ENCODE measurements at places on chromosomes 12 and 14. TPM values are rescaled to one million over a fixed set of nuclear protein-coding genes. Genes with fewer than 3 reads are reported as not detected.

SOAT2 gene
- total RNA-seq: not detected

DNA sequence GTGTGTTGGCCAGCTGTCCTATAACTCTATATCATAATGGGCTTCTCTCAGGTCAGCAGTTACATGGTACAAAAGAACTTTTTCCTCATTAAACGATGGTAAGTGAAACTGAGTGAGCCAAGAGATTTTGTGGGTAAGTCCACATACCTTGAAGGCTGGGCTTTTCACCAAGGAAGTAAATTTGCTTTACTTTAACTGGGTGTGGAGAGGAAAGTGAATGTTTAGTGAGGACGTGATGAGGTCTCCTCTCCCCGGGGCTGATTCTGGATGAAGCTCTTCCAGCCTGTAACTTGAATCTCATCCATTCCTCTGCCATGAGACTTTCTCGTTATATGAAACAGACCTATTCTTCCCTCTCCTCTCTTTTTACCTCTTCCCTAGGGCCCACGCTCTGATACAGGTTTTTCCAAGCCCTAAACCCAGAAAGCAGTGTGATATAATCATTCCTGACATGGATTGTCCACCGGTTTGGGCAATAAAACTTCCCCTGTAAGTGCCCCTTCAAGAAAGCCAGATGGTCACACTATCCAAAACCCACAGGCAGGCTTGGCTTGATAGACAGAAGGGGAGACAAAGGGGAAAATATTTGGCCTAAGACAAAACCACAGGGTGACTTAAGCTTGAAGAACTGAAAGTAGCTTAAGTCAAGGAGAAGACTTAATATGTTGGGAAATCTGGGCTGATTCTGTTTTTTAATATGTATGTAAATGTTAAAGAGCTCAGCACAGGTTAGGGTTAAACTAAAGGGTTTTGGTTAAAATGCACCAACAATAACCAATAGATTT, 50.3 kb downstream of the CIT start:
- no peak for DNase-seq

DNA sequence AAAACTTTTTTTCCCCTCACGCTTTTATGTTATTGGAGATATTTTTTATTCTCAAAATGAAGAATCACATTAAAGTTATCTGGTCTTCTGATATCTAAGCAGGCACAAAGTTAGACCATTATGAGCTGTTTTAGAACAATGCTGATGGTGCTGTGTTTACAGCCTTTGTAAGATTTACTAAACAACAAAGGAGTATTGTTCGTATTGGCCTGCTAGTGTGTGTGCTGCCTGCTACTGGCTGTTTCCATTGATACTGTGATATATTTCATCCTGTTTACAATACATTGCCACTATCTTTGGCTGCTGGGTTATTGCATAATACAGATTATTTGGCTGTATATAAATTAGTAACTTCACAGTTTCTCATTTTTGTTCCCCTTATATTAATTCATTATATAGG, 220.8 kb downstream of the ITPR2 start:
- no peak for DNase-seq

GRCh38 chr12:29253906-29254625, 105.0 kb downstream of the FAR2 start:
- DNase-seq: peak; percentile 84

- no peak for DNase-seq
Measured at GRCh38 chr14:24177041-24177825, 5.4 kb downstream of the REC8 start.

DNA sequence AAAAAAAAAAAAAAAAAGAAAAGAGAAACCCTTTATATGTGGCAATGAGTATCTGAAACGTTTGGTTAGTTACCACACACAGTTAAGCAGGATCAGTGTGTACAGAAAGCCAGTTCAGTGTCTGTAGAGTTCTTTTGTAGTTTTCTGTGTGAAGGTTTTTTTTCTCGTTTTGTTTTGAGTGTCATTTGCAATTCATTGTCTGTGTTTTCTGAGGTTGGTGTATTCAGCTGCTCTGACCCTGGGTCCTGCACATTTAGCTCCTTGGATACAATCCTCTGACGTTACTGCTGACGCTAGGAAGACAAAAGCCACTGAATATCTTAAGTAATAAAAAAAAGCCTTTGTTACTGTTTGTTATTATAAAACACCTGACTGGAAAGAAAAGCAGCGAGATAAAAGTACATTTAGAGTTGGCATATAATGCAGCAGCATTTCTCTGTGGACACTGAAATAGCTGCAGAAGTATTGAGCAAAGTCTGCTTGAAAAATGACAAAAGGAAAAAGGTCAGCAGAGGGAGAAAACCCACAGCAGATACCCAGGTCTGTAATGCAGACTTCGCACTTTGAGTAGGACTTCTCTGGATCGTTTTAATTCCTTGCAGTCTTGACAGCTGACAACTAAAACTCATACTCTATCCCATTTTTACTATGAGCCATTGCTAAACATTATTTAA, 89.0 kb downstream of the POLR3B start:
- DNase-seq: no peak

DNA sequence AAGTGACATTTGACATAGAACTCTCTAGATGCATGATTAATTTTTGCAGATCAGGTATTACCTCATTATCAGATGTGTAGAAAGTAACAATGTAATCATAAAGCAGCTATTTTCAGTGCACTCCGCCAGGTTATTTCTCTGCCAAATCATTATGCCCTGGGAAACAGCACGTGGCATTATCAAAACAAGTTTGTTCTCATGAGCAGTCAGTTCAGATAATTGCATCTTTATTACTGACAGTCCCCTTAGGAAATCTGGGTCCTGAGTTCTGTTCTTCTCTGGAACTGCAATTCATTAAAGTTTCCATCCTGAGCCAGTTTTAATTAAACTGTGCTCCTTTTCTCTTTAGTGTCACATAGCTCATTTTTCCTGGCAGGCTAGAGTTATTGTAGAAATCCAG, 94.7 kb upstream of the KRR1 start:
- DNase-seq: peak; percentile 7

GRCh38 chr12:51540996-51541395, 50.0 kb upstream of the SCN8A start:
- no peak for DNase-seq

DNA sequence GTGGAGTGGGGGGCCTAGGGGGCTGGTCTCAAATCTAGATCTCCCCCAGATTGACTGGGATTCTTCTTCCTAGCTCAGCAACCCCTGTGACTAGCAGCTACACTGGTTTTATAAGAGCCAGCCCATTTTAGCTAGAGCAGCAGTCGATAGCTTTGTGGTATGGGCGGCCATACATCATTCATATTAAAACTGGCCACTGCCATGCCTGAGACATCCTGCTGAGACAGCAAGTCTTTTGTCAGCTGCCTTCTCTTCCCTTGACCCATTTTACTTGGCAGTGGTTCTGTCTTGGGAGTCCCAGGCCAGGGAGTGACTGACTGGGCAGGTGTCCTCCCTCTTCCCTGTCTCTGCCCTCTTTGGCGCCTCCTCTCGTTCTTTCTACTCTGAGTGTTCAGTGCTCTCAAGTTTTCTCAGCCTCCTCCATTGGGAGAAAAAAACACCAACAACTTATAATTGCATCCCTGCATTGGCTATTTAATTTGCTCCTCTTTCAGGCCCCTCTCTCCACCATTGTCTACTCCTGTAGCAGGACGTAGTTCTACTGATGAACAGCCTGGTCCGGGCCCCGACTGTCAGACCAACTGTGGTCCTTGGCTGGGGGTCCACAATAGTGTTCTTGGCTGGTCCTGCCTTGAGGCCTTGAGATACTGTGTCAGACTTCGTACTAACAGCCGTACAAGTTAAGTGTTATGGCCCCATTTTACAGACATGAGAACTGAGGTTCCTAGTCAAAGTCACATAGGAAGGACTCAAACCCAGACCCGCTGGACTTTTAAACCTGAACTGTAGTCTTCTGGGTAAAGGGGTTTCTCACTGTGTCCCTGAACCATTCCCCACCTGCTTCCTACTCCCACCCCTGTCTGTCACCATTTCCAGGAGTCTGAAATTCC, 18.3 kb upstream of the JDP2 start:
- DNase-seq: peak; percentile 84

GRCh38 chr14:72451054-72451972, 442.6 kb downstream of the DPF3 start:
- DNase-seq: peak; percentile 24

CPM gene
- total RNA-seq: 26.2 TPM

ARHGAP9 gene
- total RNA-seq: 2.5 TPM

MAPK1IP1L gene
- total RNA-seq: 35.1 TPM

CMKLR1 gene
- 6.1 TPM for total RNA-seq

LMNTD1 gene
- total RNA-seq: not detected

DNA sequence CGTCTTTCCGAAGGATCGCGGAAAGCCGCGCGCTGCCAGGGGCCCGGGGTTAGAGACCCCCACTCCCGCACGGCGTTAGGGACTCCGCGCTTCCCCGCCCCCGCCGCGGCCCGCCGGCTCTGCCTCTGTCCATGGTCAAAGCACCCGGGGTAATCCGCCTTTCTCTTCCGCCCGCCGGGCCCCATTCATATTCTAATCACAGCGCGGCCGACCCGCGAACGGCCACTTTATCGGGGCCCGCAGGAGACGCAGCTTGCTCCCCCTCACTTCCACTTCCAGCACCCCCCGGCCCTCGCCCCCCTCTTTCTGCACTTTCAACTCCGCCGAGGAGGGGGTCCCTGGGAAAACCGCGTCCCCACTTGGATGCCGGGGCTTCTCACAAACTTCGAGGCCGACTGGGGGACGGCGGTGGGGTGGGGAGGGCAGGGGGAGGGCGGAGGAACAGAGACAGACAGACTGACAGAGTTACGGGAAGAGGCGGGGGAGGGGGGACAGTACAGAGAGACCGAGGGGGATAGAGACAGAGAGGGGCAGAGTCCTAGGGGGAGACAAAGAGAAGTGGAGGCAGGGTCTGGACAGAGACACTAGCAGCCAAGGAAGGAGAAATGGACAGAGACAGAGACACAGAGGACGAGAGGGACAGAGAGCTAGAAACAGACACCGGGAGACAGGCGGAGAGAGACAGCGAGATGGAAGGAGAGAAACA, 1.1 kb upstream of the RFX4 start:
- DNase-seq: peak; percentile 43

STAC3 gene
- total RNA-seq: 310 TPM

DNA sequence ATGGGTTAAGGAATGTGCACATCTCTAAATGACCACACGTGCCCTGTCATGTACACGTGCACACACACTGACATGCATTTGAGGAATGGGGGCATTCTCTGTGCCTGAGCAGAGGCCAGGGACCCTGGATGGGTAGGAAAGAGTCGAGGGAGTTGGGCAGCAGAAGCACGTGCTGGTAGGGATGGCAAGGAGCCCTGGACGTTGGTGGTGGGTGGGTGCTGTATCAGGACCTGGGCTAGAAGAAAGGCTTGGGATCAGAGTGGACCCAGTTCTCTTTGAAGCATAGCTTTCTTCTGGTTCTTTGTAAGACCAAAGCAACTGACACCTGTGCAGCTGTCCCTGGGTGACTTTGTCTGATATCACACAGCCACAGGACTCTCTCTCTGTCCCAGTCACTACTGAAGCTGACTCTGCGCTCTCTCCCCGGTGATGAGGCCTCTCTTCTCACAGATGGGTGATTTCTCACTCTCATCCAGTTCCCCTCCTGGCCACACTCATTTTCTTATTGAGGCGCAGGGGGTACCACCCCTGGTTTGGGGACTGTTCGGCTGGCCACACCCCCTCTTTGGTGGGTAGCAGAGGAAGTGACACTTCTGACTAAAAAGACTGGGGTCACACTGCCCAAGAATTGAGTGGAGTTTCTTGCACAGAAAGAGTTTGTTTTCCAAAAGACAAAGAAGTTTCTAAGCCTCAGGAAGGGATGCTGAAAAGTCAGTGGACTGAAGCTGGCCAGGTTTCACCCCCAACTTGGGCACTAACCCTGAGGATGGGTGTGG, 171.7 kb upstream of the RTL1 start:
- peak; percentile 17 for DNase-seq

WNT5B gene
- total RNA-seq: 16.1 TPM

- DNase-seq: no peak
Measured at GRCh38 chr12:19444097-19444496, 4.8 kb downstream of the AEBP2 start.

CYP46A1 gene
- 3.1 TPM for total RNA-seq

FSCB gene
- 0.10 TPM for total RNA-seq

GRCh38 chr14:102819176-102819628, 42.0 kb downstream of the TRAF3 start:
- DNase-seq: peak; percentile 25

PAX9 gene
- 31.5 TPM for total RNA-seq

DNA sequence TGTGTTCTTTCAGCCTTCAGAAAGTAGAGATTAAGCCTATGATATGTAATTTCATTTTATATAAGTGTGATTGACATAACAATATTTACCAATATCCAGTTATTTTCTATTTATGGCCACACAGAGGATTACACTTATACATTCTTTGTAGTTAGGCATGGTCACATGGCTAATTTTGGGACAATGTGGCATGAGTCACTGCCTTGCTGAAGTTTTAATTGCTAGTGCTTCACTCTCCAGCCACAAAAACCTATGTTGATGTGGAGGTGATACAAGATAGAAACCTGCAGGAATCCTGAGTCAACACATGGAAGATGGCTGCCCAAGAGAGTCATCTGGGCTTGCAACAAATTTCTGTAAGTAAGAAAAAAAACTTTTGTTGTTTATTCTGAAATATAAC, 17.0 kb downstream of the CLEC14A start:
- DNase-seq: no peak

LETMD1 gene
- 57.2 TPM for total RNA-seq

DNA sequence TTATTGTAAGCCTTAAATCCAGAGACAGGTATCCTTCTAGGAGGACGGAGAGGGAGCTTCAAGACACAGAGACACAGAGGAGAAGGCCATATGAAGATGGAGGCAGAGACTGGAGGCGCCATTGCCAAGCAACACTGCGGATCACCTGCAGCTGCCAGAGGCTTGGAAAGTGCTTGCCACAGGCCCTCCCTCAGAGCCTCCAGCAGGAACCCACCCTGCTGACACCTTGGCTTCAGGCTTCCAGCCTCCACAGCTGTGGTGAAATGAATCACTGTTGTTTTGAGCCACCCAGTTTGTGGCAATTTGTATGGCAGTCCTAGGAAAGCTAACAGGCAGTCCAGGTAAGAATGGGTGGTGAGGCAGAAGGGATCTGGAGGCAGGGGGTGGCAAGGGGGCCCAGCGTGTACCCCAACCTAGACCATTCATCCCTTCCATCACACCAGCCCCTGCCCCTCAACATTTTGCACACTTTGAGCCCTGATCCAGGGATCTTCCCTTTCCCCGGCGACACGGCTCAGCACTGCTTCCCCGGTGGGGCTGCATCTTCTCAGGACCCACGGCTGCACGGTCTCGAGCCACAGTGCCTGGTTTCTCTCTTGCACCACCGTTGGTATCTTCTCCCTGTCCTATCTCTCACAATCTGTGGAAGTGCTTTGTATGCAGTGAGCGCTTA, 22.3 kb upstream of the BCDIN3D start:
- DNase-seq: no peak

GRCh38 chr12:74685385-74685784, 147.8 kb downstream of the ATXN7L3B start:
- DNase-seq: no peak

DNA sequence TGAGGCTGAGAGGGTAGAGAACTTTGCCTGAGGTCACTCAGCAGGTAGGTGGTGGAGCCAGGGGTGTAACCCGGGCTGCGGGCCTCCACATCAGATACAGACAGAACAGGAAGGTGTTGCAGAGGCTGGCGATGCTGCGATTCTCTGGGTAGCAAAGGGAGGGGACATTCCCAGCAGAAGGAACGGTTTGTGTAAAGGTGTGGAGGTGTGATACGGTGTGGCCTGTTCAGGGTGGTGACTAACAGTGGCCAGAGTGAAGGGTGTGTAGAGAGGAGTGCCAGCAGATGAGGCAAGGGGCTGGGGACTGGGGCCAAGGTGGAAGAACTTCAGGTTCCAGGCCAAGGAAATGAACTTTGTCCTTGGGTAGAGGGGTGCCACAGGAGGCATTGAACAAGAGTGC, 18.2 kb upstream of the FAIM2 start:
- no peak for DNase-seq

Measured in tongue (tissue), 3 donors.